Cardiac muscle cell (in vitro differentiated cells and primary cell): ENCODE measurements at places on chromosomes 5 and 9.

DNA sequence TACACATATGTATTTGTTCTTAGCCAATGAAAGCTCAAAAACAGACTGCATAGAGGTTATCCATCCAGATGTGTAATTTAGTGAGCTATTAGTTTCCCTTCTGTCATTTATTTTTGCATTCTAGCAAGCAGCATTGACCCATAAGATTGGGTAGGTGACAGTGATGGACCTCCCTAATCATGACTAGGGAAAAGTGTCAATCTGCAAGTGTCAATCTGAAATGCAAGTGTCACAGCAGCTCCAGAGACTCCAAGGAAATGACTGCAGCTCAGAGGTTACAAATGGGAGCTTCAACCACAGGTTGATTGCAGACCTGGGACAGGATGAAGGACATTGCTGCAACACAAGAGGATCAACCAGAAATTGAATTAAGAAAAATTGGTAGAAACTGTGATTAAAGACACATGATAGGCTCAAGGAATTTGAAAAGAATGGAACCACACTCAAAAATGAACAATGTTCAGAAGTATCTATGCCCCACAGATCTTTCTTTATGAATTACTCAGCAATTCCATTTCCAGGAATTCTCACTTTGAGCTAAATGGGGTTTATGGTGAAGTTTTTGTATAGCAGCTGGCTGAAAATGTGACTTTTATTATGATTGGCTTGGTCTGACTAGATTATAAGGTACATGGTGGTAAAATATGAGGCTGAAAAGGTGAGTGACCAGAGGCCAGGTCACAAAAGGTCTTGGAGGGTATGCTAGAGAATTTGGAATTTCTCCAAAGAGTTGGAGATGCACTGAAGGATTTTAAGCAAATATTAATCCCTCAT is 59.6 kb upstream of the HTR4 start:
- DNase-seq = no peak

DNA sequence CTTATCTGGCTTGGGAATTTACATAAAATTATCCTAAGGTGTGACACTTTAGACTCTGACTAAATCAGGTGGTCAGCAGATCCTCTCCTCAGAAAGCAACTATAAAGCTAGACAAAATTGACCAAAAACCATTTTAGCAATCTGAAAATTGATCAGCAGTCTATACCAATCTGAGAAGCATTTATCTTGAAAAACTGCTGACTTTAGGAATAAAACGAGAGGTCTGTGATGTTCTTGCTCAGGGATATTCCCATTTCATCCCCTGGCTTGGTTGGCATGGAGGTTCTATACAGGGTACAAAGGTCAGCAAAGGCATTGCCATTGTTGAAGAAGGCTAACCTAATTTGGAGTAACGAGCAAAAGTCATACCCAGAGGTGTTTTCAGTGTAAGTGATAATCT is 11.7 kb downstream of the SPINK5 start:
- no peak for DNase-seq

DNA sequence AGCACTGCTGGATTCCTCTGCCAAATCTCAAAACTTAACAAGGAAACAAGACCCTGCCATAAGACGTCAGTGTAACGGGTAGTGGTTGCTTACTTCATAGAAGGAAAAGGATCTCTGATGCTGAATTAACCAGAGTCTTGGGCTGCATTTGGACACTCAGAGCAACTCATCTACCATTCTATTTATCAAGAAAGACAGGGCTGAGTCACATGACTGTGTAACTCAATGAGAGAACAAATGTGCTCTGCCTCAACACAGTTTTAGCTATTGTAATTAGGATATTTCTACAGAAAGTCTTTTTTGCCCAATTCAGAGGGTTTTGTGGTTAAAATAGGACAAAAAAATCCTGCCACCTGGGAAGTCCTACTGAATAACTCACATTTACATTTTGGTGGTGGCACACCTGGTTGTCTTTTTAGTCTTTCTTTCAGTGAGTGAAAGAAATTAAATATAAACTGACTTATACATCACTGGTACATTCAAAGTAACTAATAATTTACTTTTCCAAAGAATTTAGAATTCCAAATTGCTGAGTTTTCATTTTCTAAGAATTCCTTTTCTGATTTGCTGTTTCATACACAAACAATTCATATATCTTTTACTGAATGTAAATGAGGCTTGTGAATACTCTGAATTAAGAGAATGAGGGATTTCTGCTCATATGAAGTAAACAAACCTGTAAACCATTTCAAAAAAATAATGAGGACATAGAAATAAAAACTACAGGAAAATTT is 104.4 kb downstream of the MPDZ start:
- DNase-seq = no peak

- DNase-seq = peak; percentile 90
Measured at GRCh38 chr5:59357381-59357977, 536.0 kb downstream of the PDE4D start.

DNA sequence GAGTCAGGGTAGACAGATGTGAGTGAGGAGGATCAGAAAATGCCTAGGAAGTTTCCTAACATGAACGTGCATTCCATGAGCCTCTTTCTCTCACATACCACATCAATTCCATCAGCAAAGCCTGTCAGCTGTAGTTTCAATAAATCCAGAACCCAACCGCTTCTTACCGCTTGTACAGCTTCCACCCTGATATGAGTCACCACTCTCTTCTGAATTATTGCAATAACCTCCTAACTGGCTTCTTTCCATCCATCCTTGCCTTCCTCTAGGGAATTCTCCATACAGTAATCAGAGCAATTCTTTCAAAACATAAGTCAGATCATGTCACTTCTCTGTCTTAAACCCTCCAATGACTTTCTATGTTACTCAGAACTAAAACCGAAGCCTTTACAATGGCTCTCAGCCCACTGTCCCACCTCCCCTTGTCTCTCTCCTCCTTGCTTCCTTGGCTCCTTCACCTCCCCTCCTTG is 8.1 kb upstream of the RAD23B start:
- DNase-seq = peak; percentile 97

GRCh38 chr5:44089424-44090144 is 299.6 kb downstream of the FGF10 start:
- DNase-seq = no peak

DNA sequence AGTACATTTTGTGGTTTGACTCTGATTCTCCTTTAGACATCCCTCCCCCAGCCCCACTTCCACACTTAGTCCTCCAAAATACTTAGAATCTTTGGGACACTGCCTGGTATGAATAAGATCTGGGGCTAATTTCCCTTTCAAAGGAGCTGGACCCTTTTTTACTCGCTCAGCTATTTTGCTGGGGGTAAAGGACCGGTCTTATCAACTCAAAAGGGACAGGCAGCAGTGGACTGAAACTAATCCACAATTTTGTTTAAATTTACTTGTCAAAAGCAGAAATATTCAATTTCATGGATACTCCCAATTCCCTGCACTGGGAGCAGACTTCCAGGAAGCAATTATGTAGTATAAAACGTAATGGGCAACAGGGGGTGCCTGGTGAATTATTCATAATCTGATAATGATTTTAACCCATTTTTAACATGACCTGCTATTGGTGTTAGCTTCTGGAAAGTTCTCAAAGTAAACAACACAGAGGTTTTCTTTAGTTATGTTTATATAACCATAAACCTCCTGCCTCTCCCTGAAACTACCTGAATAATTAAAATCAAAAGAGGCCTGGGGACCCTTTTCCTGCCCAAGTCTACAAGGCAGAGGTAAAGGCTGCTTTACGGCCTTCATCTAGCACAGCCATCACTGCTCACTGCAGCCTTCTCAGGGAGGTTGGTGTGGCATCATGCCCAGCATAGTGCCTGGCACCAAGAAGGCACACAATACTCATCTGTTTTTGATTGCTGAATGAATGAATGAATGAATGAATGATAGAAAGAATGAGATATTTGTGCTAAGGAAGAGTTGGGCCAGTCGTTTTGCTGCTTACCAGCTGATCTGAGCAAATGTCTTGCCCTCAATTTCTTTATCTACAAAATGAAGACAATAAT is 44.2 kb upstream of the GNPDA1 start:
- DNase-seq = no peak

DNA sequence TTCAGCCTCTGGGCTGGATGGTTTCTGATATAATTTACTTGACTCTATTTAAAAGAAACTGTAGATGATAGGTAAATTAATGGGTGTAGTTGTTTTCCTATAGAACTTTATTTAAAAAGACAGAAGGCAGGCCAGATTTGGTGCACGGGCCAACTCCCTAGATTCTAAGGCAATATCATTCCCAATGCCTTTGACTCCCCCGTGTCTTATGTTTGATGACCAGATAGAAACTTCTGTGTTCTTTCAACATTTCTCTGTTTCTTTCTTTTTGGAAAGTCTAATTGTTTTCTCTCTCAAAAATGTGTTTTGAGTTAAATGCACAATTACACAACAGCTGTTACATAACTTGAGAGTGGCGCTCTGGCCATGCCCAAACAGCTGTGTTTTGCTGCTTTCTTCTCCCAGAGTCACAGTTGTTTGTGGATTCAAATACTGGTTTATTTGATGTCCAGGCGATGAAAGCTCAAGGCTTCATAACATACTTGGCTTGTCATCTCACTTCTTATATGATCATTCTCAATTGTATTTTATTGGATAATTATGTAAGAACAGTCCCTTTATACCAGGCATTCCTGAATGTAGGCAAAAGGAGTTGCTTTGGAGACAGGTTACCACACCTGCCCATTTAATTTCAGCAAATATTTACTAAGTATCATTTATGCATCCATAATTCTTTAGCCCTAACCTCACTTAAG is 1.7 kb upstream of the ALDH1A1 start:
- no peak for DNase-seq

GRCh38 chr5:75152860-75153259 is 83.8 kb downstream of the ANKRD31 start:
- peak; percentile 0 for DNase-seq

GRCh38 chr9:125726456-125727132 is 19.6 kb upstream of the MAPKAP1 start:
- no peak for DNase-seq

GRCh38 chr5:71929003-71929402 is 178.3 kb upstream of the MAP1B start:
- no peak for DNase-seq

GRCh38 chr9:106376689-106377088 is 486.3 kb upstream of the ZNF462 start:
- no peak for DNase-seq

DNA sequence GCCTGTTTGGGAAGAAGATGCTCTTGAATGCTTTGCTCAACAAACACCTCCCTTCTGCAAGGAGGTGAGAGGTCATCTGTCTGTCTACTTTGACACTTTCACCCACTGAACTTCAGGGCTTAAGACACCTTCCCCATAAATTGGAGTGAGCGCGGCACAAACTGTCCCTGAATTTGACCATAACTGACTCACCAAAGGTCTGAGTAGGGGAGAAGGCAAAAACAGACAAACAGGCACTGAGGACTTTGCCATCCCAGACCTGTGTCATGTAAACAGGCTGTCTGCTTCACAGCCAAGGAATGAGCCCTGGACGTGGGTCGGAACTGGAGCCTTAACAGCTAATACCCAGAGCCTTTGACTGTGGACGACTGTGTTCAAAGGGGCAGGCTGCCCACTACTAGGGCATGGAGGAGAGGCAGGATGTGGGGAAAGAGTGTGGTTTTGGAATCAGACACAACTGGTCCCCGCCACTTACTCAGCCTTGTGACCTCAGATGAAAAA is 320.9 kb upstream of the KLF4 start:
- DNase-seq = no peak

- DNase-seq = no peak
Measured at GRCh38 chr5:131019601-131020315, 145.3 kb downstream of the HINT1 start.
